Stimulated activated CD4-positive, alpha-beta T cell treated with anti-CD3 and anti-CD28 coated beads, Interleukin-15, amount 100 ng/mL, for 1 hour (primary cell): ENCODE measurements at places on chromosomes 3 and 15.

DNA sequence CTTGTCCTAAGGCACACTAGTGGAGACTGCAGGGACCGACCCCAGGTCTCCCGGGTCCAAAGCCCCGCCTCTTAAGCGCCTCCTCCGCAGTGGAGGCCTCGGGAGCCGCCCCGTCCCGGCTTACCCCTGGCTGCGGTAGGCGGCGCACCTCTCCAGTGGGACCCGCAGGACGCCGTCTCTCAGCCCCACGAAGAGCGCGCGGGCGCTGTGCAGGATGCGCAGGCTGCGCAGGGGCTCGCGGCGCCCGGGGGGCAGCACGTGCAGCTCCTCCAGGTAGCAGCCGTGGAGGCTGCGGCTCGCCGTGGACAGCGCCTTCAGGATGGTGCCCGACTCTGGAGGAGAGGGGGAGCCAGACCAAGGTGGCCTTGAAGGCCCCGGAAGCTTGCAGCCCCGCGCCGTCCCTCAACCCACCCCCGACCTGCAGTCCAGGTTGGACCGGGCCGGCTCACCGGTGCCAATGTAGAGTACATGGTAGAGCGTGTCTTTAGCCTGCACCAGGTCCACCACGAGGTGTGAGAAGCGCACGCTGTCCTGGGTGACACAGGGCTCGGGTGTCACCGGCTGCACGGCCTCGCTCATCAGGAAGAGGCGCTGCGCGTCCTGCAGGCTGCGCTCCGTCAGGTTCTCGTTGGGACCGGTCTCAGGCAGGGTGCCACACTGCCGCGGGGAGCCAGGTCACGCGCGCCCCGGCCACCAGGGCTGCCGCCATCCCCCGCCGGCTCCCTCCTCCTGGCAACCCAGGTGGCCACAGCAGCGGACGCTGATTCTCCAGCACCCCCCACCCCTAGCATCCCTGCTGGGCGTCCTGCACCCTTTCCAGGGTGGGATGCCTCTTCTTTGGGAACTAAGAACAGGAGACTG lies 105.5 kb downstream of the SEMA5B start:
- no peak for DNase-seq

GRCh38 chr3:50202353-50203112 lies 2.5 kb upstream of the SLC38A3 start:
- no peak for DNase-seq

GRCh38 chr3:184710870-184711492 lies 883 bp downstream of the MAGEF1 start:
- no peak for DNase-seq

DNA sequence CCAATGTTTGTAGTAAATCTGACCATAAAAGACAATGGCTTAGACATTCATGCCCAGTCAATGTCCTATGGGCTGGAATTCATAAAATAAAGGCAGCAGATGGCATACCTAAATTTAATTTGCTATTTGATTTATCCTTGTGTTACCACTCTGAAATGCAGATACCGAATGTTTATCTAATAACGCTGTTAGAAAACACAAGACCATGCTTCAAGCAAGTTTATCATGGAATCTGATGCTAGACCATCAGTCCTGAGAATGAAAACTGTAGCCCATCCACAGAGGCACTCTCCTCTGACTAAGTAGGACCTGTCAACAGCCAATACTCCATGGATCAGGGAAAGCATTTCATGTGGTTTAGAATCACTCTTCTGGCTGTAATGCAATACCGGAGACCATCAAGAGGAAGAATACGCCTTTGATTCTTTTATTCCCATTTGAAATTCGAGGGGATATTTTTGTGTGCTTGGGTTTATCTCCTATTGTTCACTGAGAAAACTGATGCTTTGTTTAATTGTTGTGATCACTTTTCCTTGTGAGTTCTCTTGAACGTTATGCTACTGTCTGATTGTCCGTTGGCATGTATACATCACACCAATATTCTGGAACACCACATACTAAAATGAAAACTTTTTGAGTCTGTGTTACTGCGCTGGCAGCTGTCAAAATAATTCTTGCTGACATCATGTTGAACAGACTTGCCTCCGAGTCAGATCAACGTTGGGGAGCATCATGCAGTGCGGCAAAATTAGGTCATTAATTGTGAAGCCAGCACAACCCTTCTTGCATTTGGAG lies 12.1 kb upstream of the CPB1 start:
- DNase-seq: no peak

GRCh38 chr3:2968475-2968874 lies 141.7 kb downstream of the IL5RA start:
- no peak for DNase-seq

DNA sequence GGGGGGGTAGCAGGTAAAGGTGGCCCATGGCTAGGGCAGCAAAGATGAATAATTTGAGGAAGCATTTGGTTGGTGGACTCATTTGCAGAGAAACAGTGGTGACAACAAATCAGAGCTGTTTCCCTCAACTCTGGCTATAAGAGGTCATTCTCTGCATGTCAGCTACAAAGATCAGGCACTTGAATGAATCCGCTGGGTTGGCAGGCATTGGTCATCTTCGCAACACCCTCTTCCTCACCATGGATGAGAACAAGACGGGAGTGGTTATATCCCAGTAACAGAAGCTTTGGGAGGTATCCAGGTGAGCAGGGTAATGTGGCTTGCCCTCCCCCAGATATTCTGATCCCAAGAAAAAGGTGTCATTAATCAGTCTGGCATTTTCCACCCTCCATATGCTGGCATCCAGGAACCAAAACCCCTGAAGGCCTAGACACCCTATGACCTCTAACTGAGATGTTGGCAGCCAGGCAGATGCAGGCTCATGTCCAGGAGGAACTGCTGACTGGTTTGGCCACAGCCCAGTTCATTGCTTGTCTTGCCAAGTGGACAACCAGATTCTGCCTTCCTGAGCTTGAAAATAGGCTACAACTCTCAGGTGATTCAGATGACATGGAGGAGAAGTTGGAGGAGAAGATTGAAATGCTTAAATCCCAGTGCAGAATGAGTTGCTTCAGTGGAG lies 108.9 kb upstream of the TRIM42 start:
- DNase-seq: no peak

GRCh38 chr15:60137711-60138396 lies 133.7 kb downstream of the FOXB1 start:
- DNase-seq: no peak

DNA sequence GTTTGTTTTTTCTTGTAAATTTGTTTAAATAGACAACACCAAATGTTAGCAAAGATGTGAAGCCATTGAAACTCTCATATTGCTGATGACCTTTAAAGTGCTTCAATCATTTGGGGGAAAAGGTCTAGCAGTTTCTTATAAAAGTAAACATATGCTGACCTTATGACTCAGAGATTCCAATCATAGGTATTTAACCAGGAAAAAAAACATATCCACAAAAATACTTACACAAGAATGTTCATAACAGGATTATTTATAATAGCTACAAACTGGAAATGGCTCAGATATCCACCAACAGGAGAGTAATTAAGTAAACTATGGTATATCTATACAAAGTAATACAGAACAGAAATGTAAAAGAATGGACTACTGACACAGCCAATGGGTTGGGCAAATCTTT lies 27.1 kb upstream of the RORA start:
- no peak for DNase-seq

DNA sequence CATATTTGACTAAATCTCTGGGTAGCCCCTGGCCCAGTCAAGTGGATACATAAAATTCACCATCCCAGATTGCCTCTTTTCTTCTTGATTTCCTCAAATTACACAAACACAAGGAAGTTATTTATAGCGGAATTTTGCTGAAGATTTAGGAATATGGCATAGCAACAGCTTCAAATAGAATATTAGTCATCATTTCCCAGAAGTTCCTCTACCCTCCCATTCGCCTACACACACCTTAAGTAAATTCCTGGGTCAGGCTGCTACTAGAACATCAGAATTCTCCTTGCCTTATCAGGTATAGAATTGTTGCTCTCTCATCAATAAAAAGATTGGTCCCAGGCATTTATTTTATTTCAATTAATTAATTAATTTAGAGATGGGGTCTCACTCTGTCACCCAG lies 31.6 kb downstream of the MESD start:
- no peak for DNase-seq

DNA sequence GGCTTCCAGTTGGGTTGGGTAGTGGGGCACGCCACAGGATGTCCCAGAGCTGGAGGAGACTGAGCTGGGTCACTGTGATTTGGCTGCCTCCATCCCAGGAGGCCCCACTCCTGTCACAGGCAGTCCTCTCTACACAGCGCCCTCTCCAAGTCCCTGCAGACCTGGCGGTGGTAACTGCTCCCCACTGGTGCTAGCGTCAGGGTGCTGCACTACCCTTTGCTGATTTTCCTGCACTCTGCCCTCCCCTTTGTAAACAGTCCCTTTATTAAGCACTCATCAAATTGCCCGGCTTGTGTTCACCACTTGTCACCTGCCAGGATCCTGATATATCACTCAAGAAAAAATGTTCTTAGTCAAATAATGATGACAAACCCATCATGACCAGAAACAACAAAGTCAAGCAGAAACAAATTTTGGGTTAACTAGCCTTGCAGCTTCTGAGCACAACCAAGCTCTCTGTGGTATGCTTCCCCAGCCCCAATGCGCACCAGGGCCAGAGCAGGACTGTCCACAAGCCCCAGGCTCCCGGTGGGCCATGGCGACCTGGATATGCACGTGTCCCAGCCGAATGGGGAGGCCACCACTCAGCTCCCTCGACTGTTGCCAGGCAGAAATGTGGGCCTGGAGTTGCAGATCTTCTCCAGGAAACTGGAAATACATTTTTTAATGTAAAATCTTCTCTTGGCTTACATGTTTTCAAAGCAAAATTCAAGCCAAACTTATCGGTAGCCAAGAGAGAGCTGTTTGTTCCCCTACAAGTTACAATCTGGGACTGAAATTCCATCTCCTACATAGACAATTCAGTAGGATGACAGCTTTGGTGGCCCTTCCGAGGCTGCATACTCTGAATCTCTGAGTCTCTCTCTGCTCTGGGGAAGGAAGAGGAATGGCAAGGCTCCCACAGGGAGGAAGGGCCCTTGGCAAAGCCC lies 24.5 kb downstream of the MEGF11 start:
- DNase-seq: no peak

- no peak for DNase-seq
Measured at GRCh38 chr3:128269006-128269775, 115.9 kb downstream of the EEFSEC start.

GRCh38 chr3:134852132-134852531 lies 57.1 kb downstream of the EPHB1 start:
- no peak for DNase-seq

GRCh38 chr3:3087279-3087678 lies 22.9 kb downstream of the IL5RA start:
- no peak for DNase-seq

DNA sequence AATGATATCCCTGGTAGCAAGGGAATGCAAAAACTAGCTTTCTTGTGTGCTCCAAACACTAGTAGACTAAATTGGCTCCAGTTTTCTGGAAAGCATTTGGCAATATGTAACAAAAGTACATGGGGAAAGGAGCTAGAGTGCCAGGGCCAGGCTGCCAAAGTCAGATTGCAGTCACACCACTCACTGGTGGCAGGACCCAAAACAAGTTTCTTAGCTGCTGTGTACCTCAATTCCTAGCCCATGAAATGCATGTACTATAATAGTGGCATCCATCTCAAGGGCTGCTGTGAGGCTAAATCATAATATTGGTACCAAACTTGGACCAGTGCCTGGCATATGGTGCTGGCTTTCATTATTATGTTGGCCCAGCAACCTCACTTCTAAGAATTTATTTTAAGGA lies 49.3 kb downstream of the CLDN18 start:
- no peak for DNase-seq

- no peak for DNase-seq
Measured at GRCh38 chr3:140712301-140712700, 34.4 kb downstream of the TRIM42 start.

DNA sequence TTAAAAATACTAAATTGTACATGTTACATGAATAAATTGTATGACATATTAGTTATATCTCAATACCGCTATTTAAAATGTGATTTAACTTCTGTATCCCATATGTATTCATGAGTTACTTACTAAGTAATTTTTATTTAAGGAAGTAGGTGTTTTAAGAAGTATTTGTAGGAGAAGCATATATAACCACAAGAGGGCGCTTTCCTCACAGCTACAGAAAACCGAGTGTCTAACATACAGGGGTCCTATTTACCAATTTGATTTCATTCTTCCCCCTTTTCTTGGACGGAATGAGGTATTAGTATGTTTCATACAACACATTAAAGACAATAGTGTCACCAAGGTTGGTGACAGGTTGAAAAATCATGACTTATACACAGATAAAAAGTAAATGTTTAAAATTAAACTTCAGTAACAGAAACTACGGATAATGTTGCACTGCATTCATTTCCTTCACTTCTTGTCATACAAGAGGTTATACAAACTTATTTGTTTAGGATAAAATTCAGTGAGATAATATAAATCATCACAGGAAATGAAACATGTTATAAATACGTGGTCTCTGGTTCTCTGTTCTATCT lies 253.6 kb downstream of the MAGI1 start:
- no peak for DNase-seq

- DNase-seq: no peak
Measured at GRCh38 chr15:67105065-67105951, 39.9 kb downstream of the SMAD3 start.

GRCh38 chr3:50272911-50273688 lies 4.2 kb downstream of the SEMA3B start:
- DNase-seq: peak; percentile 87

DNA sequence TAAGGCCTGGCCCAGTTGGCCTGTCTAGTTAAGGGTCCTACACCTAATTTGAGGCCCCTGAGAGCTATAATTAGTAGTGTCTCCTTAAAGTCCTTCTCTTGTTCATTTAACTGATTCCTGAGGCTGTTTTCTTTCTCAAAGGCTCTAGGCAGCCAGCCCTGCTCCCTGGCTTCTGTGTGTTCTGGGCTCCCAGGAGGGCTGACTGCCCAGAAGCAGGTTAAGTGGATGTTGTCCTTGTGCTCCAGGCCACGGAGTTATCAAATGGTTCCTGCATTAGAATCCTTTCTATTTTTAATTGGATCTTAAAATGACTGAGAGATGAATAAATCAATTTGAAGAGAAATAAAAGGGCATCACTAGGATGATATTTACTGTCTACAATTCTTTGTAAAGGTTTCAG lies 140.0 kb downstream of the SNRK start:
- DNase-seq: no peak

- DNase-seq: no peak
Measured at GRCh38 chr15:25690673-25691543, 172.2 kb downstream of the ATP10A start.

GRCh38 chr3:129506231-129506742 lies 22.2 kb upstream of the RHO start:
- no peak for DNase-seq

DNA sequence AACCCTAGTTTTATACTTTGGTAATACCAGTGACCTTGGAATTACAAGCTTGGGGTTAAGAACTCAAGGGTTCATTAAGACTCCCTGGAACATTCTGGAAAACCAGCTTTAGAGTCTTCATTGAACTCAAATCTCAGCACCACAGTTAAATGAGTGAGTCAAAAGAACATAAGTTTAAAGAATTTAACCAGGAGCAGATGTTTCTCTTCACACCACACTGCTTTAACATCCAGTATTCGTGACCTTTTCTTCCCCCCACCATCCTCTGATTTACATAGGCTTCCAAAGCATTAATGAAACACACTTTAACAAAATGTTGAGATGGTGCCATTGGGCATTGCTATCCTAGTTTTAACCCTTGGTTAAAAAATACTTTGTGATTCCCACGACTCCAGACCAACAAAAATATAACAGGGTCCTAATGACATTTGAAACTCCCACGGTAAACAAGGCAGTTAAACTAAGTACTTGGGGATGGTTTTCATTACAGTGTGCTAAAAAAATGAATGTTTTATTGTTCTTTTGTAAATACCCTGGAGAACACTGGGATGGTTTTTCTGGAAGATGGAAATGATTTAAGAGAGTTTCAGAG lies 123.9 kb downstream of the OXNAD1 start:
- DNase-seq: no peak

GRCh38 chr3:194857469-194858113 lies 171.9 kb downstream of the FAM43A start:
- no peak for DNase-seq
